ENCODE measurements at places on chromosomes 13 and 19.

DNA sequence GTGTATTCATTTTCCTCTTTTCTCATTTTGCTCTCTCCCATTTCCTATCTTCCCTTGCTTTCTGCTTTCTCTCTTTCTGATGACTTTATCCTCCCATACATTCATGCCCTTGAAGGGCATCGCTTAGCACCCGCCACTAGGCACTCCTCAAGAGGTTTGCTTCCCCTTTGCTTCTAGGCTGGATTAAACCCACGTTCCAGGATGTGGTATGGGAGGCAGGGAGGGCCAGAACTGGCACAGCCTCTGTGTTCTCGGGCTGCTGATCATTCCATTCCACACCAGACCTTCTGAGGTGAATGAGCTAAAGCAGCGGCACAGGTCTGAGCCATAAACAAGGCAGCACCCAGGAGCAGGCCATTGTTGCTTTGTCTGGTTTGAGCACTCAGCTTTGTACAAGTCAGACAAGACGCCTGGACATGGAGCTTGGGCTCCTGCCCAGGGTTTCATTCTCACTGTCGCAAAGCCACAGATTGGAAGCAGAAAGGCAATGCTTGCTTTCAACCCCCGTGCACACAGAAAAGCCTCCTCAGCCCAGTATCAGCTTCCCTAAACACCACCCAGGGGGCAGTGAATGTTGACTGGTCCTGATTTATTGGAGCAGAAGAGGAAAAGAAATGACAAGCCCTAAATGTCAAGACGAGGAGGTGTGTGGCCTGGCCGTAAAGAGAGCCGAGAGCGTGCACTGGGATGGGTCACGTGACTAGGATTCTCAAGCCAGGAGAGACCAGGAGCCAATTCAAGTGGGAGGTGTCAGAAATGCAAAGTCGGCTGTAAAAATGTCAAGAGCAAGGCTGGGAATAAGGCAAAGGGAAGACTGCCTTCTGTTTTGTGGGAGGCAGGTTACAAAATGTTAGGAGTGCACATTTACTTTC is 218.0 kb upstream of the SERP2 start:
- no peak for DNase-seq

DNA sequence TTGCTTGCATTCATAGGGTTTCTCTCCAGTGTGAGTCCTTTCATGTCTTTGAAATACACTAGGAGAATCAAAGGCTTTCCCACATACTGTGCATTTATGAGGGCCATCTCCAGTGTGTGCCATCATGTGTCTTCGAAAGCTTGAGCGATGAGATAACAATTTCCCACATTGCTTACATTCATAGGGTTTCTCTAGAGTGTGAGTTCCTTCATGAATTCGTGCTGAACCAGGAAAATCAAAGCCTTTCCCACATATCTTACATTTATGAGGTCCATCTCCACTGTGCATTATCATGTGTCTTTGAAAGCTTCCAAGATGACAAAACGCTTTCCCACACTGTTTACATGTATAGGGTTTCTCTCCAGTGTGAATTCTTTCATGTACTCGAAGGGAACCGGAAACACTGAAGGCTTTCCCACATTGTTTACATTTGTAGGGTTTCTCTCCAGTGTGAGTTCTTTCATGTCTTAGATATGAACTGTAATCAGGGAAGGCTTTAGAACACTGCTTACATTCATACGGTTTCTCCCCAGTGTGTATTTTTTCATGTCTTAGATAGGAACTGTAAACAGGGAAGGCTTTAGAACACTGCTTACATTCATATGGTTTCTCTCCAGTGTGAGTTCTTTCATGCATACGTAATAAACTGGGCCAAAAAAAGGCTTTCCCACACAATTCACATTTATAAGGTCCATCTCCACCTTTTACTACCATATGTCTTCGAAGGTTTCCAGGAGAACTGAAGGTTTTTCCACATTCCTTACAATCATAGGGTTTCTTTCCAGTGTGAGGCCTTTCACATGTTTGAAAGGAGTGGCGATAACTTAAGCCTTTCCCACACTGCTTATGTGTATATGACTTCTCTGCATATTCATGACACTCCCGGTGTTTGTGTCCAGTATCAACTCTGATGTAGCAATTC is 21.4 kb downstream of the ZNF44 start:
- DNase-seq = no peak

- DNase-seq = no peak
Observed at GRCh38 chr13:25871389-25872125, 180.3 kb downstream of the SHISA2 start.

DNA sequence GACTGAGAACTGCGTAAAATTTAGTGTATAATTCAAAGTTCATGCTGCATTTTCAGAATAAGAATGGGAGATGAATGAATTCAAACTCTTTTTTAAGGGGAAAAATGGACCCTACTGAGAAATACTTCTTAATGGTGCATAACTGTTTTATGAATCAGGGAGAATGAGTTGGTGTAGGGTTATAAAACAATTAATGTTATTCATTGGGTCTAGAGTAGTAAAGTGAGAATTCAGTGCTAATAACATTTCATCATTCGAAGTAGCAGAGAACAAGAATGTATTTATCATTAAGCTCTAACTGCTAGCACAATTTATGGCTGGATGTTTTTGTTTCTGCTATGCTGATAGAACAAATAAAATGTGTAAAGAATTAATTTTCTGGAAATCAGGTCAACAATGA is 310.2 kb downstream of the SLITRK5 start:
- no peak for DNase-seq

DNA sequence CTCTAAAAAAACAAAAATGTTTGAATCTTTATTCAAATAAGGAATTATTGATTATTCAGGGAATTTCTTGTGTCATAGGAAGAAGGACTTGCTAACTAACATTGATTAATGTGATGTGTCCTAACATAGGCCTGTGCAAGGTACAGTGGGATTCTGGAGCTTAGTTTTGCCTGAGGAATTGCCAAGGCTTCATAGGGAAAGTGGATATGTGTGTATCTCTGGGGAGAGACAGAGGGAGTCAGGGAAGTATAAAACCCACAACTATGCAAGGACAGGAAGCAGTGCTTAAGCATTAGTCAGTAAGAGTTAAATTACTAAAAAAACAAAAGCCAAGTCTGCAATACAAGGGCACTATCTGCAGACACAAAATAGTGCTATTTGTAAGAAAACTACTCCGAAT is 59.6 kb downstream of the WDFY2 start:
- DNase-seq = no peak

GRCh38 chr13:27170221-27170515 is 1.4 kb downstream of the USP12 start:
- DNase-seq = no peak

- DNase-seq = no peak
Observed at GRCh38 chr19:7159105-7159933, 89.8 kb downstream of the ZNF557 start.

GRCh38 chr13:103703246-103703645 is 637.0 kb upstream of the SLC10A2 start:
- DNase-seq = no peak

GRCh38 chr19:5698635-5699422 is 8.7 kb downstream of the RPL36 start:
- no peak for DNase-seq

DNA sequence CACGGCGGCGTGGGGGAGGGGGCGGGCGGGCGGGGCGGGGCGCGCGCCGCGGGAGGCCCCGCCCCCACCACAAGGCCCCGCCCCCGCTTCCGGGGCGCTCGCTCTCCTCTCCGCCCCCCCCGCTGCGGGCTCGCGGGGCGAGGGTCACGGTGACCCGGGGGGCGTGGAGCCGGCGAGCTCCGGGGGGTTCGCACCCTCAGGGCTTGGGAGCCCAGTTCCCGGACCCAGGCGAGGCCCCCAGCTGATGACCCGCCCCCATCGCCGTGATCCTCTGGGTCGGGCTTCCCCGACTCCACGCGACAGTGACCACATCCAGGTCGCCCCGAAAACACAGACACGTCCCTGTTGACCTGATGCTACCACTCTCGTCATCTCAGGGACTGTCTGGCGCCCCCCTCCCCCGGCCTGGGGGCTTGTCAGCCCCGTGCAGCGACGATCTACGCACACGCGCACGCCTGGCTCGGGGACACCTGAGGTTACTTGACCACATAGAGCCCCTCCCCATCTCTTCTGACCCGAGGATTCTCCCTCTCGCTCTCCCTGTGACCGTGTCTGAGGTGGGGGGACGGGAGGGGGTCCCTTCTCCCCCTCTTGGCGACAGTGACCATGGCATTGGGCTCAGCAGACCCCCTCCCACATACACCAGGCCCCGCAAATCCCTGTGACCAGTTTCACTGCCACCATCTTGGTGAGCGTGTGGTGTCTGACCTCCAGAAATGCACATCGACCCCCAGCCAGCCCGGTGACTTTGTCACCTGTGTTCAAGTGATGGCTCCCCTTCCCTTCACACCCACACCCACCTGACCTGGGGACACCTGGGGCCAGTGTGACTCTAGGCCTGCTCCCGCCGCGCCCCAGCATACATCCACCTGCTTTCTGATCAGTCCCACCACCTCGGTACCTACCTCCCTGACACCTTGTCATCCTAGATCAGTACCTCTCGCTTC is 670 bp downstream of the MAP2K7 start:
- DNase-seq = no peak

- DNase-seq = no peak
Observed at GRCh38 chr19:29172302-29172701, 40.6 kb downstream of the UQCRFS1 start.

- DNase-seq = no peak
Observed at GRCh38 chr13:95356916-95357315, 55.7 kb upstream of the ABCC4 start.

All from stimulated activated CD4-positive, alpha-beta T cell treated with anti-CD3 and anti-CD28 coated beads, TNF-alpha, amount 100 ng/mL, for 48 hours (primary cell).